ENCODE measurements at places on chromosomes 7 and 10. TPM values are rescaled to one million over a fixed set of nuclear protein-coding genes. Genes with fewer than 3 reads are reported as not detected.

- no peak for DNase-seq
Measured at GRCh38 chr10:12042409-12042796, 206 bp downstream of the UPF2 start.

DNA sequence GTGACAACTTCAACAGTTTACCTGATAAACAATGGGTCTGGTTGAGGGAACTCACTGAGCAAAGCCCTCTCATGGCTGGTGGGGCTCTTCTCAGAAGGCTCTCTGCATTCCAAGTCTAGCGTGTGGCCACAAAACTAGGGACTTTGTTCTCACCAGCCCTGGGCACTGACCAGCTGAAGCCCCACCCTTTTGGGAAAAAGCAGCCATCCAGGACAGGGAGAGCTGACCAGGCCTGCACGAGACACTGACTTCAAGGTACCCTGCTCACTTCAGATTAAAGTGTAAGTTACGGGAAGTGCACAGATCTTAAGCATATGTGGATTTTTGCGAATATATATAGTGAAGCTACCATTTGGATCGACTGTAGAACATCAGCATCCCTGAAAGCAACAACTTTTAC is 67.4 kb upstream of the LRRC4 start:
- DNase-seq, result no peak

DNA sequence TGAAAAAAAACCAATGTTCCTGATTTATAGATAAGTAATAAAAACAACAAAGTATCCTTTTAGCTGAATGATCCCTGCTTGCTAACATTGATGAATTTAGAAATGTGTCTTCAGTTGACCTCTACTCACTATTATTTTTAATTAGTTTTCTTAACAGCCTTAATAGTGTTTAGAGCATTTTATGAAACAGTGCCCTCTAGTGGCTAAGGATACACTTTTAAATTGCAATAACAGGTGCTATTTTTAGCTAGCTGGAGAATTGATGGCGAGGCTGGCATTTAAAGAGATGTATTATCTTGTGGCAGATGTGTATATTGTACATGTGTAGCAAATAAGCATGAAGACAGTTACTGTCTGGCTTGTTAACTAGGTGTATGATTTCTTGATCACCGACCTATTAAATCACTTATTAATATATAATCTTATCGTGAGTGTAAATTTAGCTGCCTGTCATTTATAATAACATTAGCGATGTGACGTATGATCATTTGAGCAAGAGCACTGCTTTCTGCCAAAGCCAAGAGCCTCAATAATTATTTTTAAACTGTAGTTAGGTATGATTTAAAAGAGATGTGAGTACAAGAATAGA is 451.9 kb downstream of the DPP6 start:
- DNase-seq, result no peak

DNA sequence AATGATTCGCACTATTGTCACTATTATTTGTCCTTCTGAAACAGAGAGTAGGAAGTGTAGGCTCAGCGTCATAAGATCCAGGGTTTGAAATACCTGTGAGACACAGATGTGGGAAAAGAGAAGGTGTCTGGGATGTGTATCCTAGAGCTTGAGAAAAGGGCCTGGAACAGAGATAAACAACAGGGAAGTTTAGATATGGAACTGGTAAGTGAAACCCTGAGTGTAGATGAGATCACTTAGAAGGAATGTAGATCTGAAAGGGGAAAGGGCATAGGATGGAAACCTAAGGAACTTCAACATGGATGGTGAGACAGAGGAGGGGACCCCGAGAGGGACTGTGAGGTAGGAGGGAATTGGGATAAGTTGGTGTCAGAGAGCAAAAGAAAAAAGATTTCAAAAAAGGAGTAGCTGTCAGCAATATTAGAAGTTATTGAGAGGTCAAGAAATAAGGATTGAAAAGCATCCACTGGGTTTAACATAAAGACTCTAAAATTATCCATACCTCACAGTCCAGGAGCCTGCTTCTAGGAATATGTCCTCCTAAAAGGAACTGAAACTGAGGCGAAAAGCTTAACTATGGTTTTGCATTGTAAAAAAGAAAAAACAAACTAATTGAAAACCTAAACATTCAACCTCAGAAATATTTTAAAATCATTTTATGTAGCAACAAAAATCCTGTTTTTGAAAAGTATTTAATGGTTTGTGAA is 119.2 kb upstream of the NPVF start:
- no peak for DNase-seq

The CCL26 gene
- 0.26 TPM for polyA plus RNA-seq

The CTAGE8 gene
- polyA plus RNA-seq, result 0.21 TPM

The KLF14 gene
- not detected for polyA plus RNA-seq

Data from BJ (cell line).